Stimulated activated CD8-positive, alpha-beta memory T cell treated with anti-CD3 and anti-CD28 coated beads, Interleukin-7, amount 100 ng/mL, for 4 hours (primary cell): ENCODE measurements at places on chromosomes 3 and 15.

GRCh38 chr3:14113965-14114635 is 10.6 kb downstream of the CHCHD4 start:
- DNase-seq = no peak

DNA sequence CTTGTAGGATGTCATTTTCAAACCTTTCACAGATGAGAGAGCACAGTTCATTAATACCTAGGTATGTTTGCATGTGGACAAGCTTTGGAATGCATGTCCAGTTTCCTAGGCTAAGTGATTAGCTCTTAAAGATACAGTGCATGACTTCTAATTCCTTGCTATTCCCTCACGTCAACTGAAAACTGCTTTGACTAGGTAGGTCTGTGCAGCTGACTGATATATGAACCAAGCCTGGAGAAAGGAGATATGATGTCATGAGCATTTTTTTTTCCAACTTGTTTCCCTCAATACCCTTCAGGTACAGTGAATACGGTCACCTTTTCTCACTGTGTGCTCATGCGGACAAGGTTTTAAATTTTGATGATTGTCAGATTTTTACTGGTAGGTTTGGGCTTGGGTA is 41.6 kb upstream of the TASOR start:
- no peak for DNase-seq

DNA sequence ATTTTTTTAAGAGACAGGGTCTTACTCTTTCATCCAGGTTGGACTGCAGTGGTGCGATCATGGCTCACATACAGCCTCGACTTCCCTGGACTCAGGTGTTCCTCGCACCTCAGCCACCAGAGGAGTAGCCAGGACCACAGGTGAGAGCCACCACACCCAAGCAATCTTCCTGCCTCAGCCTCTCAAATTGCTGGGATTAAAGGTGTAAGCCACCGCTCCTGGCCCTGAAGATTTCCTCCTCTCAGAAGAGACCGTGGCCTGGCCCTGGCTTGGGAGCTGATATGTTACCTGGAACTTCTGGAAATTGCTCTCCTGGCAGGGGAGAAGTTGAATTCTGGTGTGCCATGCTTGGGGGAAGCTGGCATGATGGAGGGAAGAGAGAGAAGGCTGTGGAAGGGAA is 36.2 kb downstream of the PPCDC start:
- no peak for DNase-seq

GRCh38 chr3:194574639-194575483 is 58.4 kb downstream of the TMEM44 start:
- DNase-seq = no peak

GRCh38 chr15:69843276-69843899 is 254.3 kb downstream of the TLE3 start:
- DNase-seq = no peak

DNA sequence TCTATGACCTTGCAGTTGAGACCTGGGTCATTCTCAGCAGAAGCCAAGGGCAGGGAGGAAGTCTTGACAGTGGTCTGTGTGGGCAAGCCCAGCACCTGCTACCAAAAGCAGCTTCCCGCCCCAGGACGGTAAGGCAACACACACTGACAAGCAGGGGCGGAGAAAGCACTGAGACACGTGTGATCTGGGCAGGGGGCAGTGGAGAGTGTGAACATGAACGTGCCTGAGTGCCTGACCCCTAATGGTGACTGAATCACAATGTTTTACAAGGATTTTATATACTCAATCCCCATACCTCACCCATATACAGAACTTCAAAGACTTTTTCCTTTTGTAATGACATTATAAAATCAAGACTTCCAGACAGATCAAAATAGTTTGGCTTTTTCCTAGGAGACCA is 35.2 kb downstream of the ANP32A start:
- DNase-seq = no peak

GRCh38 chr3:175129126-175129525 is 270.0 kb downstream of the NAALADL2 start:
- DNase-seq = no peak
